ENCODE measurements at places on chromosomes 16 and 17. TPM values are rescaled to one million over a fixed set of nuclear protein-coding genes. Genes with fewer than 3 reads are reported as not detected.

GRCh38 chr16:68284847-68285246, 20.5 kb downstream of the SLC7A6 start:
- ATAC-seq = peak; percentile 8

GRCh38 chr16:12539185-12539929, 264.3 kb downstream of the CPPED1 start:
- ATAC-seq = peak; percentile 70

DNA sequence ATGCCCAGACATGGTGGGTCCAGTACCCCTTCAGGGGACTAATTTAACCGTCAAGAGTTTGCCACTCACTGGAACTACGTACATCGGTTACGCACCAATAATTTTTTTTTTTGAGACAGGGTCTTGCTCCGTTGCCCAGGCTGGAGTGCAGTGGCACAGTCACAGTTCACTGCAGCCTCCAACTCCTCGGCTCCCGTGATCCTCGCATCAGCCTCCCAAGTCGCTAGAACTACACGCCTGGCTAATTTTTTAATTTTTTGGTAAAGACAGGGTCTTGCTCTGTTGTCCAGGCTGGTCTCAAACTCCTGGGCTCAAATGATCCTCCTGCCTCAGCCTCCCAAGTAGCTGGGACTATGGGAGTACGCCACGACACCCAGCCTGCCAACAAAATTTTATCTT, 15.6 kb downstream of the RPH3AL start:
- no peak for ATAC-seq

GRCh38 chr16:67255553-67256221, 6.9 kb downstream of the SLC9A5 start:
- no peak for ATAC-seq

- ATAC-seq = peak; percentile 30
These were observed 714 bp downstream of the SPATA33 start for GRCh38 chr16:89658221-89658879.

GRCh38 chr17:9668517-9668916, 23.2 kb downstream of the USP43 start:
- ATAC-seq = peak; percentile 59

DNA sequence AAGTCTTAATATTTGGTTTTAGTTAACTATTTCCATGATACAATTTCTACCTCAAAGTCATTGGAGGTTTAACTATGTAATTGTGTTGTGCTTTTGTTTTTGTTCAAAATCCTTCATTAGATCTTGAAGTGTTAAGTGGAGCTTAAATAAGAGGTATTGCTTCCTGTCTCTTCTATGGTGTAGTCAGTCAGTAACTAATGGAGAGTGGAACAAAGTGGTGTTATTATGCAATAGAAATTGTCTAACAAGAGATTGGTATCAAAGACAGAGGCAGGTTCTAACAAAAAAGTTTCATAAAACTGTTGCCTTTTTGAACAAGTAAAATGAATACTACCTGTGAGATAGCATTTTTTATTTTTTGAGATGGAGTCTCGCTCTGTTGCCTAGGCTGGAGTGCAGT, 45.2 kb downstream of the GRB7 start:
- ATAC-seq = no peak

GRCh38 chr17:42135664-42136653, 13.4 kb downstream of the HSPB9 start:
- no peak for ATAC-seq

DNA sequence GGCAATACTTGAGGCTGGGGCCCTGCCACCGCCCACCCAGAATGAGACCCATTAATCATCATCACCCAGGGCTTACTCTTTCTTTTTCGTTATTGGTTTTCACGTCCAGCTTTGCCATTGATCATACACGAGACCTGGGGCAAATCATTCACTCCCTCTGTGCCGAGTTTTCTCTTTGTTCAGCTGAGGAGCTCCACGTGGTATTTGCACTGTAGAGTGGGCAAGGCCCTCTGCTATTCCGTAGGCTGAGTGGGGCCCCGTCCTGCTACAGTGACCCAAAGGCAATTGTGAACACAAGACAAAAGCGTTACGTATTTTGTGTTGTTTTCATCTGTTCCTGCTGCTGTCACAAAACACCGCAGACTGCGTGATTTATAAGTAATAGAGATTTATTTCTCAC, 23.6 kb upstream of the CBX2 start:
- no peak for ATAC-seq

DNA sequence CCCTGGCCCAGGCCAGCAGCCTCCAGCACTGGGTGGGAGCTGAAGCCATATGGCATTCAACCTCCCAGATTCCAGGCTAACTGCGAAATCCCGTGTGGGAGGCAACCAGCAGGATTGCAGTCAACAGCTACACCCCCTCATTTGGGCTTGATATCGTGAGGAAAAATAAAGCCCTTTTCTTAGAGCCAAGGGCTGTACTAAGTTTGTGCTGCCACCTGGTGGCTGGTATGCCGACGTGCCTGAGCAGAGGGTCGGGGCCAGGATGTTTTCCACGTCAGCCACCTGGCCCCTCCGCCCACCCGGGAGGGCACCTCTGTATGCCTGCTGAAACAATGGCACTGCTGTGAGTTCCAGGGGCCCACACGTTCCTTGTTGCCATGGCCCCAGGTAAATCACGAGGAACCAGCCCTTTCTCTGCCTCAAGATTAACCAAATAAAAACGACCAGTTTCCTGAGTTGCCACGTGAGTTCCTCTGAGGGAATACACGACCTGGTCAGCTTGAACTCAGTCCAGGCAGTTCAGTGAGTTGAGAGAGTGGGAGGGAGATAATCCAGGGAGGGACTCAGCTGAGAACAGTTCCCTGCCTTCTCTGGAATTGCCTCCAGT, 9.0 kb downstream of the TMEM98 start:
- ATAC-seq = peak; percentile 72

DNA sequence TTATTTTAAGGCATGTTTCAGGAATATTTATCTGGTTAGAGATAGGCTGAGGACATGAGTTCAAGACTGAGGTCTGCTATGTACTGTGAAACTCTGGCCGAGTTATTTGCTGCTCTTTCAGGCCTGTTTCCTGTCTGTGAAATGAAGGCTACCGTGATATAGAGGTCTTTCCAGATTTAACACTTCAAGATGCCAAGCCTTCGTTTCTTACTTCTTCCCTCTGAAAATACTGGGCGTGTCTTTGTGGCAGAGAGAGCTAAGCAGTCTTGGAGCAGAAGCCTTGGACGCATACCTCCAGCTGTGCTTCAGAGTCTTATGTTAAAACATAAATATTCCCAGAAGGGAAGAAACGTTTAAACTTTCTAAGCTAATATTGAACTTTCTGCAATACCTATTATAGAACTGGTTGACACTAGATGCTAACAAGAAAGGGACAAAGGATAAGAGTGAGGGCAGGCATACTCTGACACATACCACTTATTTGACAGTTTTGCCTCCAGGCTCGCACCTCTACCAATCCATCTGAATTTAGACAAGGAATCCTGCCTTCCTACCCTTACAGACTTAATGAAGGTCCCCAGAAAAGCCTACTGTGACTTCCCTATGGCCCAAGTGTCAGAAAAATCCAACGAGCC, 17.5 kb downstream of the WIPI1 start:
- no peak for ATAC-seq

DNA sequence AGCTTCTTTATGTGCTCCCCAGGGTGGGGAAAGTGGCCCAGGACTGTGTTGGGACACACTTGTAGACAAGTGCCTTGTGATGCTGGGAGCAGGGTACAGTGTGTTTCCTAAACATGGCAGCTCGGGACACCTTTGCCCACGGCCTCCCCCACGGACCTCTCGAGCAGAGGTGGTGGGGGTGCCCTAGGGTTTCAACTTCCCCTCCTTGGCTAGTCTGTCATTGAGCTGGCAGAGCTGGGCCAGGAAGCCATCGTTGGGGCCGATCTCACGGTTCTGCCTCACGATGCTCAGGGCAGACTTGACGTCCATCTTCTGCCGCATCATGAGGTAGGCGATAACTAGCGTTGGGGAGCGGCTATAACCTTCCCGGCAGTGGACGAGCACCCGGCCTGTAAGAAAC, 9.4 kb downstream of the DUSP3 start:
- no peak for ATAC-seq

GRCh38 chr17:68239632-68240366, 8.0 kb upstream of the AMZ2 start:
- ATAC-seq = no peak

DNA sequence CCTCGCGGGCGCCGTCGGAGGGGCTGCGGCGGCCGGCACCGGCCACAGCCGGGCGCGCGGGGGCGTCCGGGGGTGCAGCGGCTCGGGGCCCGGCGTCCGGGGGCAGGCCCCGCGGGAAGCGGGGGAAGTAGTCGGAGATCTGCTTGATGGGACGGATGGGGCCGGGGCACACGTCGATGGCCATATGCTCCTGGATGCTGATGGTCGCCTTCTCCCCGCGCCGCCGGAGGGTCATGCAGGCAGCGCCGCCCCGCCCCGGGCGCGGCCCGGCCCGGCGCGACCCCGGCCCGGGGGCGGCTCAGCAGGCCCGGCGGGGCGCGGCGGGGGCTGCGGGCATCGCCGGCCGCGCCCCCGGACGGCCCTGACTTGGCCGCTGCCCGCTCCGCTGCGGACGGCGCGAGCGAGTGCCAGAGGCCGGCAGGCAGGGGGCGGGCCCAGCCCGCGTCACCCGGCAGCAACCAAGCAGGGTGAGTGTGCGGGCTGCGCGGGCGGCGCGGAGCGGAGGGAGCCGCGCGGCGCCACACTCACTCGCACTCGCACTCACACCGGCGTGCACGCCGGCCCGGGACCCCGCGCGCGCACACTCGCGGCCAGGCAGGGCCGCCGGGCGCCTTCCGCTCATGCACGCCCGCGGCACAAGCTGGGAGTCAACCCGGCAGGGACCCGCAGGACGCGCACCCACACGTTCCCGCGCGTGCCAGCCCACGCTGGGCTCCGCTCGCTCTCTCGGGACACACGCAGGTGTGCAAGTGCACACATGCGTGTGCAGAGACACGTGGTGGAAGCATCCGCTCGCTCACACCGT, at the start of gene DOC2B:
DOC2B (minus strand) TSS at position 406 of the 805 bp plus-strand sequence; CDS start at position 235, 171 bp downstream.
- ATAC-seq = peak; percentile 83

- ATAC-seq = peak; percentile 92
These were observed 408 bp upstream of the KPNA2 start for GRCh38 chr17:68035131-68035522.

- ATAC-seq = no peak
These were observed 65.7 kb downstream of the CCDC182 start for GRCh38 chr17:57679356-57679755.

GRCh38 chr16:68283801-68284598, 19.7 kb downstream of the SLC7A6 start:
- no peak for ATAC-seq

DNA sequence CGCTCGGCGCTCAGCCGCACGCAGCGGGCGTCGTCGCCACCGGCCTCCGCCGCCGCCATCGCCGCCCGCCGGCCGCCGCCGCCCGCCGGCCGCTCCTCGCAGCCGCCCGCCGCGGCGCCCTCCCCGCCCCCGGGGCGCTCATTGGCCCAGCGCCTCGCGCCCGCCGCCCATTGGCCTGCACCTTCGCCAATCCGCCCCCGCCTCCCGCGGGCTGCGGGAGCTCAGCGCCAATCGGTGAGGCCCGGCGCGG, at the start of gene PGP:
PGP (minus strand) TSS at position 122 of the 250 bp plus-strand sequence; CDS start at position 59, 63 bp downstream.
- no peak for ATAC-seq

DNA sequence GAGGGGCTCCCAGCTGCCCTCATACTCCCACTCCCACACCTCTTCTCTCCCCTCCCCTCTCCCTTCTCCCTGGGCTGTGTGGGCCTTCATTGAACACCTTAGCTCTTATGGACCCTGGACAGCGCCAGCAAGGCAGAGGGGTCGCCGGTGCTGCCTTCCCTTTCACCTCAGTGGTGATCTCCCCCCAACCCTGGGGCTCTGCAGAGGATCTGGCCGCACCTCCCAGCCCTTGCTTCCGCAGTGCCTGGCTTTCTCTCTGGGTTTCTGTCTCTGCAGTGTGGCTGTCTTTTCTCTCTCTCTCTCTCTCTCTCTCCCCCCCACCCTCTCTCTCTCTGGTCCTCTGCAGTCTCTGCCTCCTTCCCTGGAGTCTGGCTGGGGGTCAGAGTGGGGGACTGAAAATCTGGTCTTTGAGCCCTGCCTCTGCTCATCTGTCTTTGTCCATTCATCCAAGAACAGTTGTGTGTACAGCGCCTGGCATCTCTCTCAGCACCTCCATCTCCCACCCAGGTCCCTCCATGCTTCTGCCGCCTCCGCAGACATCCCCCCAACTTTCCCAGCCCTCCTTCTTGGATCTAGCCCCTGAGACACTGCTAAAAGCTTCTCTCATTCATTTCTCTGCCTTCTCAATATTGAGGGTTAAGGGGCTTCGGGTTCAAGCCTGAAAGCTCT, 1.1 kb downstream of the SEZ6L2 start:
- ATAC-seq = no peak

- no peak for ATAC-seq
These were observed 393.0 kb downstream of the HAPSTR1 start for GRCh38 chr16:9484426-9484825.

DNA sequence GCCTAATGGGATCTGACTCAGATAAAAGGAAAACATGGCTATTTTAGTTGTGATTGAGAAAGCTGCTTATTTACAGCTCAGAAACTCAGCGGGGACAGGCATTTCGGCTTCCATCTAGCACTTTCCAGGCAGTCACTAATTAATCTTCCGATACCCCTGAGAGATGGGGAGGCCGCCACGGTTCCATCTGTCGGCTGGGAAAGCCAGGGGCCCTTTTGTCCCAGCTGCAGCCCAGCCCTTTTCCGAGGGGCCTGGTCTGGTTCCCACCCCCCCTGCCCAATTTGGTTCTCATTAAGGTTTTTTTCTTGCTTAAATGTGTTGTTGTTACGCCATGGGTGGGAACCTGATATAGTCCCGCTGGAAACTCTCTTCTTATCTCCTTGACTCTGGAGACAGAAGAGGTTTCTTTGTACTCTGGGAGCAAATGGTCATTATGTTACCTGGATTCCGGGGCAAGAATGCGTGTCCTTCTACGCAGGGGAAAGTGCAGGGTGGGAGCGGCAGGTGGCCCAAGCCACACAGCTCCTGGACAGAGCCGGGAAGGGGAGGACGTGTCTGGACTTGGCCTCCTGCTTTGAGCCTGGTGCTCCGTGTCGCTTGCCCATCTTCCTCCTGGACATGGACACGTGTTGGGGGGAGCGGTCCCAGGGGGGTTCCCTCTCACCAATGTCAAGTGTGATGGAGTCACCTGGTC, 50.9 kb upstream of the GSE1 start:
- no peak for ATAC-seq

PABPN1L gene
- total RNA-seq = not detected

PNMT gene
- not detected for total RNA-seq

TRAPPC2L gene
- 73.9 TPM for total RNA-seq

SLC47A2 gene
- not detected for total RNA-seq

Data from activated T-helper 17 cell treated with anti-CD3 and anti-CD28 coated beads, Interleukin-2, amount 50 U/mL, for 72 hours (primary cell).